ENCODE measurements at places on chromosomes 4 and X. TPM values are rescaled to one million over a fixed set of nuclear protein-coding genes. Genes with fewer than 3 reads are reported as not detected.

- no peak for DNase-seq
Observed at GRCh38 chr4:145099653-145100052, 1.5 kb downstream of the ABCE1 start.

SASH3 gene
- 154 TPM for total RNA-seq

AKAP4 gene
- not detected for total RNA-seq

- no peak for DNase-seq
Observed at GRCh38 chr4:152430507-152430906, 105.4 kb downstream of the FBXW7 start.

DNA sequence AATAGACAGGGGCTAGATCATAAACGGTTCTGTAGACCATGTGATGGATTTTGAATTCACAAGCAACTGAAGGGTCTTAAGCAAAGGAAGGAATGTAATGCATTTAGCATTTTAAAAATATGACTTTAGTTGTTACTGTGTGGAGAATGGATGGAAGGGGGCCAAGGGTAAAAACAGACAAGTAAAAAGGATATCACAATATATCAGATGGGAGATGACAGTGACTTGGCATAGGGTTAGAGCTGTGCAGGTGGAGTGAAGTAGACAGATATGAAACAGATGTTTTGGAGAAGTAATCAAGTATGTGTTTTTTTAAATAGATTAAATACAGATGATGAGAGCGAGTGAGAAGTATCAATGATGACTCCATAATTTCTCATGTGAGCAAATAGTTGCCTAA, 1116.0 kb upstream of the TENM3 start:
- no peak for DNase-seq

All from naive thymus-derived CD8-positive, alpha-beta T cell (primary cell).